ENCODE measurements at places on chromosomes 5 and 9.
A peak's percentile ranks its signal among the peaks of the same experiment; 100 is the strongest.

DNA sequence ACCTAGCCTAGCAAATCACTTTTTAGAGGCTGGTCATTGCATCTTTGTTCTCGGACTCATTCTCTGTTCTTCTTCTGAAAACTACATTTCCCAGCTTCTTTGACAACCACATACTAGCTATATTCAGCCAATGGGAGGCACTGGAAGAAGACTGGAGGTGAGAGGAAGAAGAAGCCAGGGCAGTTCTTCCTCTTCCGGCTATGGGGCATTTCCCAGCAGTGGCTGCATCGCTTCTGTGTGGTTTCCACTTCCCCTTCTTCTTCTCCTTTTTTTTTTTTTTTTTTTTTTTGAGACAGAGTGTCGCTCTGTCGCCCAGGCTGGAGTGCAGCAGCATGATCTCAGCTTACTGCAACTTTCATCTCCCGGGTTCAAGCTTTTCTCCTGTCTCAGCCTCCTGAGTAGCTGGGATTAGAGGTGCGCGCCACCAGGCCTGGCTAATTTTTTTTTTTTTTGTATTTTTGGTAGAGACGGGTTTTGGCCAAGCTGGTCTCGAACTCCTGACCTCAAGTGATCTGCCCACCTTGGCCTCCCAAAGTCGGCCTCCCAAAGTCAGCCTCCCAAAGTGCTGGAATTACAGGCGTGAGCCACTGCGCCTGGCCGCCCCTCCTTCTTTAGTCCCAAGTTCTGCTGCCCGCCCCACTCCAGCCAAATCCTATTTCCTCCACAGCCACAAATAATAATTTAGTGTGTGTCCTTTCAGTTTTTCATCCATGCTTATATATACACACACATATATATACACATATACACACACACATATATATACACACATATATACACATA lies 6.9 kb upstream of the UBAP1 start:
- no peak for DNase-seq

GRCh38 chr9:132744881-132745755 lies 74.9 kb downstream of the GTF3C4 start:
- no peak for DNase-seq

- no peak for DNase-seq
These were observed 48.7 kb downstream of the SLC36A1 start for GRCh38 chr5:151496041-151496484.

DNA sequence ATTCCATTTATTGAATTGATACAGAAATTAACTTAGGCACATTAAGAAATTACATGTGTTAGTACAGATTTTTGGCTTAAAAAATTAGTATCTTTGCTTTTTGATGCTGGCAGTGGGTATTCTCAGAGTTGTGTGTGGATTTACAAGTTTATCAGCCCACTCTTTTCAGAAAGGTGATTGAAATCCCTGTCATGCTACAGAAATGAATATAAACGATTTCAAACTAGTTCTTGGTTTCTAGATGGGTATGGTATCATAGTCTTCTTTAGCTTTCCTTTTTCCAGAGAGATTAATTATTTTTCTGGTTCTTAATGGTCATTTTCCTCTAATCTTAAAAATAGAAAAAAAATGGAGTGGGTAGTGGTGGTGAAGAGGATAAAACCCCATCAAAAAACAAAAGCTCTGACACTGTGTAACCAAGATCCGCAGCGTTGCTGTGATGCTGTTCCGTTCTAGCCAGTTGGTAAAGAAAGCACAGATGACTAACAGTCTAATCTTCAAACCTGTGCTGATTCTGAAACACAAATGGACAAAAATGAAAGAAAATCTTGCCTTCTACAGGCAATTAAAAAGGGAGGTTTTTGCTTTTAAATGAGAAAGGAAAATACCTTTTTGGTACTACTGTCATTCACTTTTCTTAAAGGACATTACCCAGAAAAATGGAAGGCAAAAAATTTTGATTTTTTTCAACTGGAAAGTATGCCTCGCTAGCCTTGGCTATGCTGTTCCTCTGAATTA lies 5.2 kb downstream of the LRRTM2 start:
- no peak for DNase-seq

DNA sequence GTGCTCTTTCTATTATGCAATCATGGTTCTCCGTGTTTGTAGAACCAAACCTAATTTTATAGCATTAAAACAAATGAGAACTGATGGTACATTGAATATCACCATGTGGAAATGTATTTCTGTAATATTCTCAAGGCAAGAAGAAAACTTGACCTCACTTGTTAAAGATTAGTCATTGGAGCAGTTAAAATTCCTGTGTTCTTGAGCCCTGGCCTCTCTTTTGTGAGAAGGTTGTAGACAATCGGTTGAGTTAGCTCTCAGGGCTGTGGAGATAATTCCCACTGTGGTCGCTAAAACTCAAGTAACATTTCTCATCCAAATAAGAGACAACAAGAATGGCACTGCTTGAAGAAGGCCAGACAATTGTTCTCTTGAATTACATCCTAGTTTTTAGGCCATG lies 216.0 kb upstream of the KLF4 start:
- DNase-seq = no peak

GRCh38 chr5:17384181-17384580 lies 113.8 kb upstream of the TAF11L2 start:
- DNase-seq = no peak

GRCh38 chr5:135214897-135215616 lies 181.0 kb upstream of the PITX1 start:
- DNase-seq = no peak

- DNase-seq = no peak
These were observed 31.2 kb downstream of the JAKMIP2 start for GRCh38 chr5:147751156-147751830.

GRCh38 chr5:58983526-58984452 lies 400.9 kb downstream of the RAB3C start:
- no peak for DNase-seq

DNA sequence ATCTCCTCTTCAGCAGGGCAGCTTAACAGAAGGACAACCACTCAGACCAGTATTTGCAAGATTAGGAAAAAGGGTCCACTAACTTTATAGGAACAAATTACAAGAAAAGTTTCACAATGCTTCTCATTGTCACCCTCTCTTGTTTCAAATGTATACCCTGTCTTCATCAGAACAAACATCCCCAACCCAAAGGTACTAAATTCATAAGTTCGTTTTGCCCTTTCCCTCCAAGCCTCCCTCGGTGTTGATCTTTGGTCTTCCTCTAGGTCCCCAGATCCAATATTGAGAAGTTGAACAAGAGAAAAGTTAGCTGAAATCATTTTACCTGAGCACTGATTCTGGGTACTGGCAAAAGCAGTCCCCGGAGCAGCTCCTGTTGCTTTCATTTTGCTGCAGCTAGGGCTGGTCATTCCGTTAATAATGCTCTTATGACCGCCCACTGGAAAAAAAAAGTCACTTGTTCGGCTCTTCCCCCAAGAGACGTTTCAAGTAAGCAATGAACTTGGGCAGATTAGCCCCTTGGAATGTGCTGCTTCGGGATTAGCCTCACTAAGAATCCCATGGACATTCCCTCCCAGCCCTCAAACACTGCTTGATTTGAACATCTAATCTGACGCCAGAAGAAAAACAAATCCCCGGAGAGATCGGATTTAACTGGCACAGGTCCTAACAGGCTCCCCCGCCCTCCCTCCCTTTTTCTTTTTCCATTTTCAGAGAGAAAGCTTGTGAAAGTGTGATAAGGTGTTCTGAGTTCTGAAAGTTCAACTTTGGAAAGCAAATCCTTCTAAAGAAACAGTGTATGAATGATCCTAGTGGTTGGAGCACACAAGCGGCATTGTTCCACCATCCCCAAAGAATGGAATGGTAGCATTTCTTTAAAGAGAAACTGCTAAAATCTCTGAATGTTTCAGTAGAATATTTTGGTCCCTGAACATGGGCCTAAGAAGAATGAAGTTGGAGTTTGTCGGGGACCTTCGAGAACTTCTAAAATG lies 252.5 kb downstream of the TRPM3 start:
- DNase-seq = no peak

GRCh38 chr9:38651400-38652042 lies 31.1 kb upstream of the ANKRD18A start:
- no peak for DNase-seq

- DNase-seq = no peak
These were observed at the start of gene SEMA4D for GRCh38 chr9:89497978-89498851. Gene SEMA4D, minus strand, starts transcription at chr9:89498113. Its CDS starts 92,657 bp downstream, at chr9:89405456.

DNA sequence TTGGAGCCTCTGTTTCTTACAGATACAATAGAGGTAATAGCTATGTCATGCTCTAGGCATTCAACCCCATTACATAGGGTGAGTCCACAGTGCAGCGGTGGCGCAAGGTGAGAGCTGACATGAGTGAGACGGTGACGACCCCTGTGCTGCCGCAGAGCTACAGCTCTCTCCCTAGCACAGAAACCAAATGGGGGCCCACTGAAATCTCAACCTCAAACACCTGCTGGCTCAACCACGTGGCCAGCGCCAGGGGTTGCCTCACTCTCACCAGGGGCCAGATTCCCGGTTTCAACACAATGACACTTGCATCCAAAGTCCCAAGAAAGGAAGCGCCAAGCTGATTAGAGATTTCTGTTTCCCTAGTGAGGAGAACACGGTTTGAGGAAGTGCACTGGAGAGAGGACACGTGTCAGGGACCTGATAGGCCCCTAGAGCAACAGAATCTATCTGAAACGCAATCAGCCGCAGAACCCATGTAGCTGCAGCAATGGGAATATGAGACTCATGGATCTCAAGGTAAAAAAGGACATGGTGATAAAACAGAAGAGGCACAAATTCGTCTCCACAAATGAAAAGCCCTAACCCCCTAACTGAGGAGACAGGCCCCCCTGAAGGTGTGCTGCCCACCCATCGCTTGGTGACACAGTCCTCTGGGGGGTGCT lies 114.3 kb downstream of the CRB2 start:
- DNase-seq = no peak

GRCh38 chr9:126453156-126453963 lies 126.7 kb downstream of the MVB12B start:
- no peak for DNase-seq

DNA sequence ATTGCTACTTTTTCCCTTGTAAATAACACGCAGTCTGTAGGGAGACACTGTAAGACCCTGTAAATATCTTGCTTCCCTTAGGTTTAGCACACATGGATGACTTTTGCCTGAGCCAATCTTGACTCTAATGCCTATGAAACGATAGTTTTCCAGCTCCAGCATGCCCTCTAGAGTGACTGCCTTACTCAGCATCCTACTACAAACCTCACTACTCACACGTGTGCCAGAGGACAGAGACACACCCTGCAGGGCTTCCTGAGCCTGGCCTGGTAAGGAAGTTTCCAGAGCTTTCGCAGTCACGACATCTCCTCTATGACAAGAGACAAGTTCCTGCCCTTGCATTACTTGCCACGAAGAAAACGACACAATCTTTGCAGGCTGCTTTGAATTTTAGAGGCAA lies 138.1 kb downstream of the ATPSCKMT start:
- DNase-seq = no peak

DNA sequence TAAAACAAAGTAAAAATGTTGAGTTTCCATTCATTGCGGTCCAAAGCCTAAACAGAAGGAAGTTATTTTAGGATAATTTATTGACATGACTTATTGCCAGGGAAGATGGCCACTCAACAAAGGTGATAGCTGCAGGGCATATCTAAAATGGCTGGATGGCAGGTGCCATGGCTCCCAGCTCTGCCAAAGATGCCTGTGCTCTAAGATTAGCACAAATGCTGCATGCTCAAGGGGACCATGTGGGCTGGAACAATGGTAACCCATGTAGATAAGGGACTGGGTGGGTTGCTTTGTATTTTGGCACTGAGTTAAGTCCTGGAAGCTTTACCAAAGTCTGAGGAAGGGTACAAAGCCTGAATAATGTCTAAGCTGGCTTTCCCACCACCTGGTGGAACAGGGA lies 95.5 kb upstream of the IFNK start:
- DNase-seq = no peak

DNA sequence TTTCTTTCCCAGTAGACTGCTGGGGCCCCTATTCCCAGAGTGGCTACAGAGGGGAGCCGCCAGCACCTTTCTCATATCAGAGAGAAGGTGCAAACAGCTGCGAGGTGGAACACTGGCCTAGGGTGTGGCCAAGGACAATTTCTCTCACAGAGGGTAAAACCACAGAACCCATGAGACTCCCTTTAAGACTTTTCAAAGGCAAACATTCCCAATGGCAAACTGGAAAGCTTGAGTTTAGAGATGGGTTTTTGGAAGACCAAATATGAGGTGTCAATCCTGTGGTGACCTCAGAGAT lies 335.1 kb upstream of the PIK3R1 start:
- DNase-seq = no peak

GRCh38 chr9:33446946-33447798 lies at the start of gene AQP3:
Gene AQP3, minus strand, starts transcription at chr9:33447593. Its CDS starts 63 bp downstream, at chr9:33447530.
- peak; percentile 38 for DNase-seq

DNA sequence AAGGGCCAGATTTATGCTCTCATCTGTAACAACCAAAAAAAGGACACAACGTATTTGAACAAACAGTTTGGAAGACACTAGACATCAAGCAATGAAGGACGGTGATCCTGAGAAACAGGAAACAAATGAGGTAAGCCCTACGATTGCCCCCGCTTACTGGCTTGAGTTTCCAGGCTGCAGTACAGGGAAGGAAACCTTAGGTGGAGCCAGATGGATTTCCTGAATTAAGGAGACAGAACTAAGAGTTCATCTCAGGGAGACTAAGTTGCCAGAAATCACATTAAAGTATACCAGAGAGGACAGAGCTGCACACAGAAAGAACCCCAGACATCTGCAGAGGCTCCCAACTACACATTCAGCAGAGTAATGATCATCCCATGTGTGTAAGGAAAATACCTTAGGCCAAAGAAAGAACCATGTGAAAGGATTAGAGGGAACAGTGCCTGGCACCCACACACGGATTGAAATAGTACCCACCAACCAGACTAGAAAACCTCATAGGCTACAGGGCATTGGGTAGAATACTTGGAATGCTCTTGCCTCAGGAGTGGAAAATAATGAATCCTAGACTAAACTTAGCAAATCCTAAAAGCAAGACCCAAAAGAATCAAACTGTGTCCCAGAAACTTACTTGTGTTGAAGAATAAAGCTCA lies 99.3 kb upstream of the NIPBL start:
- DNase-seq = no peak

DNA sequence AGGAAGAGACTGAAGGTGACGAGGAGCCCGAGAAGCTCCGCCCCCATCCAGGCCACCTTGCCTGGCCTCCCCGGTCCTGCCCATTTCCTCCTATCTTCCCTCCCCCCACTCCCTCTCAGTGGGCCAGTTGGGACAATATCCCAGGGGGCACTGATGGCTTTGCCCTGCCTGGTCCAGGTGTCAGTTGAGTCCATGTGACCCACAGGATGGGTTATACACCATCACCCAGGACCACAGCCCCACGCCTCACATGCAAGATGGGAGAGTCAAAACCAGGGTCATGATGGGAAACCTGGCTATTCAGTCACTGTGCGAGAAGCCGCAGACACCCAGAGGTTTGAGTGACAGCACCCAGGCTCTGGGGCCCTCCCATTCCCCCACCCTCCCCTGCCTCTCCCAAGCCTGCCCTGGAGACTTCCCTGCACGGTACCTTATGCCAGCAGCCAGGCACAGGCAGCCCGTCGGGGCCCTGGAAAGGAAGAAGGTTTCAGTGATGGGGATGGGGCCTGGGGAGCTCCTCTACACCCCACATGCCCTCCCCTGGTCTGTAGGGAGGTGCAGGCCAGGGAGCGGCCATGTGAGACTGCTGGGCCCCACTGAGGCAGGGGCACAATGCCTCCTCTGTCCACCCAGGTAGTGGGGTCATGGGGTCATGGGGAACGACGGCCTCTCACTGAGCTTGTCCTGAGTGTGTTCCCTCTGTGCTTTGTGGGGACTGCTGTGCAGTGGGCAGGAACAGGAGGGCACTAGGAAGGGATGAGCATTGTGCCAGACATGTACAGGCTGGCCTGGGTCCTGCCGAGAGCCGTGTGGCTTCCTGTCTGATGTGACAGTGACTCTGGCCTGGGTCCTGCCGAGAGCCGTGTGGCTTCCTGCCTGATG lies 6.3 kb upstream of the PHYKPL start:
- no peak for DNase-seq

- no peak for DNase-seq
These were observed 31.0 kb upstream of the ALDH1B1 start for GRCh38 chr9:38361473-38361850.

Measured in stimulated activated CD8-positive, alpha-beta memory T cell treated with anti-CD3 and anti-CD28 coated beads, Interleukin-15, amount 100 ng/mL, for 1 hour (primary cell).